ENCODE measurements at places on chromosomes 13 and 19.

GRCh38 chr13:31168736-31169135 lies 7.0 kb upstream of the HSPH1 start:
- no peak for DNase-seq

GRCh38 chr13:102903659-102904407 lies 58.0 kb downstream of the ERCC5 start:
- DNase-seq: no peak

- DNase-seq: no peak
Measured at GRCh38 chr13:35107535-35107934, 165.5 kb downstream of the NBEA start.

- DNase-seq: no peak
Measured at GRCh38 chr13:49874430-49874829, 61.7 kb downstream of the SPRYD7 start.

DNA sequence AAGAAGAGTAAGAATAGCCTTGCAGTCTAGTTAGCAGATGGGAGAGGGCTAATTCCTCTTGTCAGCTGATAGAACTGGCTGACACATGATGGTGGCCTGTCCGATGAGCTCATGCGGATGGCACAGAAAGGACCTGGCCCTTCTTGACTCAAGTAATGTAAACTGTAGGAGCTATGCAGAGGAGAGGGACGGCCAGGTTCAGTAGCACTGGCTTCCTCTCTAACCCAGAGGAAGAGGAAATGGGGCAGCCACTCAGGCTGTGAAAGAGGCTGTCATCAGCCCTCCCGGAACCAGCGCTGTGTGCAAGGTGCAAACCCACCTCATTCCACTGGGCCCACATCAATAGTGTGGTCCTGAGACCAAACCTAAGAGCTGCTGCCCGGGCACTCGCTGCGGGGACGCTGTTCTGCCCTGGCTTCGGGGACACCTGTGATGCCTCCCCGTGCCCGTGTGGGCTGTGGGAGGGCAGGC lies 30.8 kb upstream of the USE1 start:
- peak; percentile 64 for DNase-seq

DNA sequence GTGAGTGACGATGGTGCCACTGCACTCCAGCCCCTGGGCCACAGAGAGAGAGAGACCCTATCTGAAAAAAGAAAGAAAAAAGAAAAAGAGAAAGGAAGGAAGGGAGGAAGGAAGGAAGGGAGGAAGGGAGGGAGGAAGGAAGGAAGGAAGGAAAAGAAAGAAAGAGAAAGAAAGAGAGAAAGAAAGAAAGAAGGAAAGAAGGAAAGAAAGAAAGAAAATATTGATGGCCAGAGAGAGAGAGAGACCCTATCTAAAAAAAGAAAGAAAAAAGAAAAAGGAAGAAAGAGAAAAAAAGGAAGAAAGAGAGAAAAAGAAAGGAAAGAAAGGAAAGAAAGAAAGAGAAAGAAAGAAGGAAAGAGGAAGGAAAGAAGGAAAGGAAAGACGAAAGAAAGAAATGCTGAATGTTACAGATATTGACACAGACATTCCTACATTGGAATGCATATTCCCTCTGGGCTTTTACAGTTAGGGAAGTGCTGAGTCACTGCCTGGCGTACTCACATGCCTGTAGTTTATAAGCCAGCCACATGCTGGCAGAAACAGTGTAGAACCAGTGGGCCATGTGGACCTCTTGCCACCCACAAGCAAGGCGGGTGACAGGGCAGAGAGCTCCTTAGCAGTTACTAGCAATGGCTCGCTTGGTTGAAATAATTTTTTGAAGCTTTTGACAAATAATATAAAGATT lies 34.6 kb upstream of the SLC46A3 start:
- DNase-seq: no peak

GRCh38 chr13:101522607-101523006 lies 70.1 kb downstream of the ITGBL1 start:
- DNase-seq: no peak

DNA sequence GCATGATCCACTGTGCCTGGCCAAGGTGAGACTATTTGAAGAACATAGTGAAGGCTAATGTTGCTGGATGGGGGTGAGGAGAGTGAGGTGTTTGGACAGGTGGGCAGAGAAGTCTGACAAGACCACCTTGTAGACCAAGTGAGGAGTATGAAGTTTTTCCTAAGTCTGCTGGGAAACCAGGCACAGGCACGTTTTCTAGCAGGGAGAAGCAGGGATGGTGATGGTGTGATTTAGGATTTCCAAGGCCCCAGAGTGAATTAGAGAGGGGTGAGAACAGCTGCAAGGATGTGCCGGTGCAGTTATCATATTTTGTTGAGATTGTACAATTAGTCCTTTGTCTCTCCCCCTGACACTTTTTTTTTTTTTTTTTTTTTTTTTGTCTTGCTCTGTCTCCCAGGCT lies 5.6 kb upstream of the PKN1 start:
- no peak for DNase-seq

Measured in CD4-positive, alpha-beta T cell treated with Interleukin-1 beta for 1 hour (primary cell).